Activated CD4-positive, alpha-beta T cell treated with anti-CD3 and anti-CD28 coated beads, Interleukin-2, amount 10 ng/mL, durations not matched to agents 7 days and 5 days (primary cell): ENCODE measurements at places on chromosomes 3 and 15. TPM values are rescaled to one million over a fixed set of nuclear protein-coding genes. Genes with fewer than 3 reads are reported as not detected.

Gene UBE3A
- 80.9 TPM for total RNA-seq

Gene RHOV
- not detected for total RNA-seq

GRCh38 chr15:66187271-66187670 lies 66.3 kb downstream of the MEGF11 start:
- H3K27ac ChIP-seq: no peak overlapping the region
- H3K4me1 ChIP-seq: no peaks in the 10 kb centered on the region
- no peak overlapping the region for H3K4me3 ChIP-seq
- peaks cover 26% of the 10 kb centered on the region for H3K27me3 ChIP-seq

Gene CTXN2
- not detected for total RNA-seq

DNA sequence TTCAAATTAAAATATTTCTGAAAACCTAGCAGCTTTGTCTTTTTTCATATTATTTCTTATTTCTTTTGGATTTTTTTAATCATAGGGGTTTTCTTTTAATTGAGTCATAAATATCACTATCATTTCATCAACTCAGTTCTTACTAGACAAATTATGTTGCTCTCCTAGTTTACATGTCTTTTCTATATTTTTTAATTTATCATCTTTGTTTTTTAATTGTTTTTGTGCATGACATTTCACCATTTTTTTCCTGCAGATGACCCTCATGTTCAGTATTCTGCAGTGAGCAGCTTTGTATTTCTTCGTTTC lies 89.9 kb downstream of the RASA2 start:
- H3K4me1 ChIP-seq: peaks cover 7% of the 10 kb centered on the region
- H3K4me3 ChIP-seq: no peak overlapping the region
- H3K27ac ChIP-seq: no peak overlapping the region
- no peak for DNase-seq
- H3K27me3 ChIP-seq: no peaks in the 10 kb centered on the region

Gene CPA3
- not detected for total RNA-seq

Gene CACNA1D
- total RNA-seq: 0.15 TPM

GRCh38 chr3:55702822-55703221 lies 215.7 kb upstream of the WNT5A start:
- DNase-seq: no peak
- no peak overlapping the region for H3K4me3 ChIP-seq
- H3K27me3 ChIP-seq: no peaks in the 10 kb centered on the region
- no peaks in the 10 kb centered on the region for H3K36me3 ChIP-seq
- no peaks in the 10 kb centered on the region for H3K4me1 ChIP-seq
- H3K27ac ChIP-seq: no peak overlapping the region

Gene PP2D1
- not detected for total RNA-seq

DNA sequence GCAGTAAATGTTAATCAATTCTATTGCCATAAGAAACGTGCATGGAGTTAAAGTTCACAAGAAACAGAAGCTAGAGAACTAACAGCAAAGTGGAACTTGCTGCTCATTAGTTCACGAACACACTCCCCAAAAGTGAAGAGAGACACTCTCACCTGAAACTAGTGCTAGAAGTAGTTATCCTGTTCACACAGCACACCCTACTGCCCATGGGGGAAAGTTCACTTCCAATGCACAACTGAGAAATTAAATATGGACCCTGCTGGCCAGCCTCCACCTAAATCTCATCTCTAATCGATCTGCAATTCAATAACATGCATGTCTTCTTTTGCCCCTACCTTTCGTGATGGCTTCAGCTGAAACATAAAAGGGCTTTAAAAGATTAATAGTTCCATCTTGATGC lies 39.4 kb upstream of the FRMD4B start:
- H3K36me3 ChIP-seq: no peaks in the 10 kb centered on the region
- peak; percentile 36 for DNase-seq
- H3K4me1 ChIP-seq: no peaks in the 10 kb centered on the region
- peaks cover 2% of the 10 kb centered on the region for H3K27me3 ChIP-seq
- no peak overlapping the region for H3K27ac ChIP-seq

Gene STXBP5L
- not detected for total RNA-seq

GRCh38 chr3:145719114-145719513 lies 441.9 kb downstream of the PLOD2 start:
- H3K4me3 ChIP-seq: no peak overlapping the region
- no peaks in the 10 kb centered on the region for H3K27me3 ChIP-seq
- no peak overlapping the region for H3K27ac ChIP-seq
- H3K4me1 ChIP-seq: no peaks in the 10 kb centered on the region
- no peak for DNase-seq
- H3K36me3 ChIP-seq: no peaks in the 10 kb centered on the region

Gene GOLGA8T
- not detected for total RNA-seq

Gene ADAMTS9
- total RNA-seq: not detected

DNA sequence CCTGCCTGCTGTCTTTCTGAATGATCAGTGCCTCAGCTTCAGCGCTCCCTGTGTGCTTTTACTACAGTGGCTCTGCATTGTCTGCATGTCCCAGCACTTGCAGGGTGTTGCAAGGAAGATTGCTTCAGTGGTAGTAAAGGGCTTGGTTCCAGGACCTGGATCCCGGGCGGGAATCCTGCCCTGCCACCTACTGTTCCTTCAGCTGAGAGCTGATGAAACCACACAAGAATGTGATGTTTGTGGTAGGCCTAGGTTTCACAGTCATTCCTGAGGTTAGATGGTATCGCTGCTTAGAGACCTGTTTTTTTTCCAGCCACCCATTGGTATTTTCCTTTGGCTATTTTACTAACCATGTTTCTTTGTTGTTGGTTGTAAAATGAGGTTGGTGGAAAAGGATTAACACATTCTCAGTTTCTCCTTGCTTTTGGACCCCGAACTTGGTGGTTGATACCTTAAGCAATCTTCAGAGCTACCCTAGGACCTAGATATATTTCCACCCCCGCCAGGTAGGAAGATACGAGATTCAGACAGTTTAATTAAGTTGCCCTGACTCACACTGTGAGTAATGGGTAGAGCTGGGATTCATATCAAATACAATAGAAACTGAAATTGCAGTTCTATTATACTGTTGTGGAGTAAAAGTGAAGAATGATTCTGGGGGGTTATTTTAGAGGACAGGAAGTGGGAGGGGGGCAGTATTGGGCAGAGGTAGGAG lies 11.4 kb downstream of the GPR87 start:
- no peak for DNase-seq
- no peaks in the 10 kb centered on the region for H3K27me3 ChIP-seq
- H3K4me3 ChIP-seq: no peak overlapping the region
- H3K4me1 ChIP-seq: peaks cover 33% of the 10 kb centered on the region
- peak overlapping the region; percentile 4 for H3K27ac ChIP-seq
- H3K36me3 ChIP-seq: peaks cover 1% of the 10 kb centered on the region

- H3K4me3 ChIP-seq: no peak overlapping the region
- no peak for DNase-seq
- H3K4me1 ChIP-seq: no peaks in the 10 kb centered on the region
- H3K27ac ChIP-seq: no peak overlapping the region
- peaks cover 7% of the 10 kb centered on the region for H3K36me3 ChIP-seq
Observed at GRCh38 chr3:136311968-136312367, 61.8 kb downstream of the PCCB start.

Gene ARHGAP31
- total RNA-seq: 2.0 TPM

Gene ANKUB1
- total RNA-seq: not detected

DNA sequence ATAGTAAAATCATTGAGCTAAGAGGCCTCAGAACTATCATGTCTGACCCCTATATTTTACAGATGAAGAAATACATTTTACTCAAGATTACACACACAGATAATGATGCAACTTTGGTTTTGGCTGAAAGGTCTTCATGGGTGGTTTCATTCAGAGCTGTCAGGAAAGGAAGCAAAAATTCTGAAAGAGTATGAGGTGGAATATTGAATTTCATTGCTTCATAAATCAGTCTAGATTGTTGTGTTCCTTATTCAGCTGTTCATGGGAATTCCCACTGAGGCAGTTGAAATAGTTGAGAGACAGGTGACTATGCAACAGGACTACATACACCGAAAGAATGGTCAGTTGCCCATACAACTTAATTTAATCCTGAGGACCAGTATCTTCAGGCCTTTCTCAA lies 39.4 kb downstream of the CD200 start:
- H3K4me1 ChIP-seq: peaks cover 11% of the 10 kb centered on the region
- H3K36me3 ChIP-seq: peaks cover 2% of the 10 kb centered on the region
- H3K27ac ChIP-seq: no peak overlapping the region

Gene GABRR3
- not detected for total RNA-seq

DNA sequence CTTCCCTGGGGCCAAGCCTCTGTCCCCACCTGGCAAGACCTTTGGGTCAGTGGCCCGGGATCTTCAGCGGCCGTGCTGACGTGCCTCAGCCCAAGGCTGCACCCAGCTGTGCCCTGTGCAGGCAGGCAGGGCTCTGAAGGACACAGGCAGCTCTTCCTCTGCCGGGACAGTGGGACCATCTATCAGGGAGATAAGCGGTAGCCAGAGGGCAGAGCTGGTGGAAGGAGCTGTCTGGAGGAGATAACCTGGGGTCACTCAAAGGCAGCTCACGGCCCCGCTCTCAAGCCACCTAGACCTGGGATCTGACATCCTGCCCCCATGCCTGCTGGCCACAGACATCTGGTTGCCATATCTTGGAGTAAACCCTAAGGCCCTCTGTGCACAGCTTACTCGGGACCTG lies 27.3 kb downstream of the DUSP7 start:
- no peak overlapping the region for H3K4me3 ChIP-seq
- H3K27ac ChIP-seq: no peak overlapping the region
- no peak for DNase-seq
- no peaks in the 10 kb centered on the region for H3K4me1 ChIP-seq
- H3K36me3 ChIP-seq: no peaks in the 10 kb centered on the region

Gene IL17RC
- total RNA-seq: 0.52 TPM

Gene PPARG
- 0.55 TPM for total RNA-seq

GRCh38 chr3:140863580-140864009 lies 78.0 kb upstream of the SLC25A36 start:
- H3K36me3 ChIP-seq: no peaks in the 10 kb centered on the region
- peak; percentile 66 for DNase-seq
- no peak overlapping the region for H3K4me3 ChIP-seq
- peaks cover 11% of the 10 kb centered on the region for H3K27me3 ChIP-seq
- H3K4me1 ChIP-seq: peaks cover 3% of the 10 kb centered on the region

- no peak overlapping the region for H3K27ac ChIP-seq
- H3K27me3 ChIP-seq: peaks cover 8% of the 10 kb centered on the region
- no peak overlapping the region for H3K4me3 ChIP-seq
- no peaks in the 10 kb centered on the region for H3K36me3 ChIP-seq
Observed at GRCh38 chr3:169324452-169324785, 339.1 kb downstream of the MECOM start.

DNA sequence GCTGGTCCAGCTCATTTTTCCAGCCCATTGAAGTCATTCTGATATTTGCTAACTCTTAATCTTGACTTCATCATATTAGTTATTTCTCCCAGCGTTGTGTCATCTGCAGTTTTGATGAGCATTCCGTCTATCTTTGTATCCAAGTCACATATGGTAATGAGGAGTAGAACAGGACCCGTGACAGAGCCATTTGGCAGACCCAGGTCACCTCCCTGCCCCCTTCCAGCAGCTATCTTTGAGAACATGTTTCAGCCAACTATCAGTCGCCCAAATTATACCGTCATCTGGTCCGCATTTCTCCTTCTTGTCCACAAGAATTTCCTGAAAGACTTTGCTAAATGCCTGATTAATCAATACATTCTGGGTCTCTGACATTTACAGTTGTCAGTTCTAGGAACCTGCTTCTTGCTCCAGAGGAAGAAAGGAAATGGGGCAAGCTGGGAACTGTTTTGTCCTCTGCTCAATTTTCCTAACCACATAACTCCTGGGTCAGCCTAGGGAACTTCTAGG lies 347.1 kb upstream of the NR2E3 start:
- no peak for DNase-seq
- H3K27me3 ChIP-seq: peaks cover 8% of the 10 kb centered on the region
- H3K4me1 ChIP-seq: no peaks in the 10 kb centered on the region
- no peak overlapping the region for H3K4me3 ChIP-seq
- no peak overlapping the region for H3K27ac ChIP-seq

DNA sequence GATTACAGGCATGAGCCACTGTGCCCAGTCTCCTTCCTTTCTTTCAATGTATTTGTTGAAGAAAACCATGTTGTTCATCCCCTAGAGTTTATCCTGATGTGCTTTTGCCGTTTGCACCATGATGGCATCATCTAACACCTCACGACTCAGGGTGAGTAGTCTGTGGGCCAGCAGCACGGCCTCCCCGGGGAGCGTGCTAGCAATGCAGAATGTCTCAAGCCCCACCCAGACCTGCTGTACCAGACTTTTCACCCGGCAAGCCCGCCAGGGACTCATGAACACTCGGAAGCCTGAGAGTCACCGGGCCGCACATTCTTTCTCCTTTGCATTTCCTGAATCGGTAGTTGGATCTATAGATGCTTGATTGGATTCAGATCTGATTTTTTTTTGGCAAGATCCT lies 64.6 kb downstream of the RPN1 start:
- peaks cover 10% of the 10 kb centered on the region for H3K4me1 ChIP-seq
- no peaks in the 10 kb centered on the region for H3K36me3 ChIP-seq
- no peak for DNase-seq
- no peak overlapping the region for H3K27ac ChIP-seq
- no peaks in the 10 kb centered on the region for H3K27me3 ChIP-seq
- H3K4me3 ChIP-seq: no peak overlapping the region

GRCh38 chr15:67185621-67186225 lies 68.7 kb downstream of the AAGAB start:
- H3K4me1 ChIP-seq: peaks cover 17% of the 10 kb centered on the region
- H3K4me3 ChIP-seq: no peak overlapping the region
- peak overlapping the region; percentile 52 for H3K27ac ChIP-seq
- peaks cover 72% of the 10 kb centered on the region for H3K36me3 ChIP-seq
- H3K27me3 ChIP-seq: no peaks in the 10 kb centered on the region

GRCh38 chr3:29679944-29680343 lies 399.1 kb downstream of the RBMS3 start:
- H3K4me1 ChIP-seq: no peaks in the 10 kb centered on the region
- H3K27ac ChIP-seq: no peak overlapping the region
- H3K27me3 ChIP-seq: no peaks in the 10 kb centered on the region
- H3K4me3 ChIP-seq: no peak overlapping the region
- no peak for DNase-seq

Gene SNX22
- 0.60 TPM for total RNA-seq

DNA sequence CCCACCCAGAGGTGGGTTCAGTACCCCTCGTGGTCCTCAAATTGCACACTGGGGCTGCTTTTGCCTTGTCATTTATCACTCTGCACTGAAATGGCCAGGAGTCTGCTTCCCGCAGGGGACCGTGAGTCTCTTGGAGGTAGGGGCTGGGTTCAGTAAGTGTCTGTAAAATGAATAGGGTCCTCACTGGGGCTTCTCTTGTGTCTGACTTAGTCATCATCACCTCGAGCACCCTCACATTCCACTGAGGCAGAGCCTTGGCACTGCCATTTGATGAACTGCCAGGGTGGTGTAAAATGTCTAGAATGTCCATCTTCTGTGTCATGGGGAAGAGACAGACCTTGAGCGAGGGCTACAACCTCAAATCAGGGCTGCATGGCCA lies 61.0 kb upstream of the RYK start:
- no peak for DNase-seq
- H3K27ac ChIP-seq: no peak overlapping the region
- peaks cover 59% of the 10 kb centered on the region for H3K27me3 ChIP-seq
- no peak overlapping the region for H3K4me3 ChIP-seq
- no peaks in the 10 kb centered on the region for H3K36me3 ChIP-seq

GRCh38 chr3:183513046-183513706 lies 42.3 kb downstream of the KLHL6 start:
- H3K4me1 ChIP-seq: peaks cover 59% of the 10 kb centered on the region
- peak; percentile 68 for DNase-seq
- H3K27ac ChIP-seq: peak overlapping the region; percentile 77
- H3K4me3 ChIP-seq: peak overlapping the region; percentile 51
- H3K27me3 ChIP-seq: no peaks in the 10 kb centered on the region
